ENCODE measurements at places on chromosomes 3 and 15.
A peak's percentile ranks its signal among the peaks of the same experiment; 100 is the strongest.

DNA sequence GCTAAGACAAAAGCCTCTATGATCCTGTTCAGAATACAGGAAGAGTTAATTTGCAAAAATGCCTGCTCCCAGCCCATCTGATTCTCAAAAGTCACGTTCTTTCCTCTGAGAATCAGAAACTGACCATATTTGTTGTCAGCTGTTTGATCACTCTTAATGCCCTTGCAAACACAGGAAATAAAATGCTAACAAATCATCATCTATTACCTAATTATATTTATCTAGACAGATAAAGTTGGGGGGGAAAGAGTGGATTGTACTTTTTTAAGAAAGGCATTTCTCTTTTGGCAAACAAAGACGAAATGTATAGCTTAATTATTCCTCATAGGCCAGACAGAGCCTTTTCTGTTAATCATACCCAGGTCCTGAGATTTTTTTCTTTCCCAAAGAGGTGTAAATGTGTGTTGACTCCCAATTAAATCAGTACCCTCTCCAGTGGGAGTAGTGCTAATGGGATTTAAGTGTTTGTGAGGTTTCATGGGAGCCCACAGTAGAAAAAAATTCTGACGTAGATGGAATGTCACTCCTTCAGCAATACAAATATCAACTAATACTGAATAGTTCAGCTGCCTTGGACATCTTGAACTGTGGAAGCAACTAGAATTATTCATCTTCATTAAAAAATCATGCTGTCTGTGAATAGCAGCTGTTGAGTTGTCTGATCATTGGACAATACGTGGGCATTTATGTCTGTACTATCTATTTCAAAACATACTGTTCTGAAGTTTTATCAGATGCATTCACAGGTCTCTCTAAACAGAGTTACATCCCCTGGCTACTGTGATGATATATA lies 22.5 kb upstream of the BNIP2 start:
- no peak for DNase-seq

DNA sequence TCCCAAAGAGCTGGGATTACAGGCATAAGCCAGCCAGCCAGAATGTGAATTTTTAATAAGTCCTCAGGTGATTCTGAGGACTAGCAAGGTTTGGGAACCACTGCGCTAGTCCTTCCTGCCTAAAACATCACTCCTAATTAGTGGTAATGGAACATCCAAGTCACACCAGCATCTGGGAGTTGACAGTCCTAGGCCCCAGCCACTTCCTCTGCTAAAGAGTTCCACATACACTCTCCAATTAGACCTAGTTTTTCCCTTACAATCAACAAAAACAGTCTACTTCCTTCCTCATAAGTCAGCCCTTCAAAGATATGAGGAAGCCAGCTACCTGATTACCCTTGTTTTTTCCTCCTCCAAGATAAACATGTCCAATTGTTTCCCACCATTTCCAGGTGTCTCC lies 78.1 kb downstream of the OXNAD1 start:
- no peak for DNase-seq

- no peak for DNase-seq
Observed at GRCh38 chr15:70140025-70140542, 42.4 kb upstream of the TLE3 start.

DNA sequence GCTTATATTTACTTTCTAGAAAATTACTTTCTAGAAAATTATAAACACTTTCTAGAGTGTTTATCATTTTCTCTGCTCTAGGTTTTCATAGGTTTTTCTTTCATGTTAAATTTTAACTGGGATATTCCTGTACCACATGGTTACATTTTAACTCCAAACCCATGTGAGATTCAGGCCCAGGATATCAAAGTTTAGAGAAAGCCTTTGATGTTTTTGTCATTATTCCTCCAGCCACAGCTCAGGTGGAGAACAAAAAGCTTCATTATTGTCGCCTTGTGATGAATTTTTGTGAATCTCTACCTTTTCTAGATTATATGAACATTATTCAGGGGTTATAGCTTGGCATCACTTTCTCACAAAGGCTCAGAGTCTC lies 816.0 kb downstream of the SQOR start:
- DNase-seq = no peak

- DNase-seq = no peak
Observed at GRCh38 chr3:124217542-124217941, 225.6 kb upstream of the ROPN1 start.

GRCh38 chr15:89912674-89913396 lies at the start of gene ARPIN:
TSS of gene ARPIN (minus strand) at chr15:89912952. CDS start at chr15:89912835, 117 bp downstream.
- no peak for DNase-seq

DNA sequence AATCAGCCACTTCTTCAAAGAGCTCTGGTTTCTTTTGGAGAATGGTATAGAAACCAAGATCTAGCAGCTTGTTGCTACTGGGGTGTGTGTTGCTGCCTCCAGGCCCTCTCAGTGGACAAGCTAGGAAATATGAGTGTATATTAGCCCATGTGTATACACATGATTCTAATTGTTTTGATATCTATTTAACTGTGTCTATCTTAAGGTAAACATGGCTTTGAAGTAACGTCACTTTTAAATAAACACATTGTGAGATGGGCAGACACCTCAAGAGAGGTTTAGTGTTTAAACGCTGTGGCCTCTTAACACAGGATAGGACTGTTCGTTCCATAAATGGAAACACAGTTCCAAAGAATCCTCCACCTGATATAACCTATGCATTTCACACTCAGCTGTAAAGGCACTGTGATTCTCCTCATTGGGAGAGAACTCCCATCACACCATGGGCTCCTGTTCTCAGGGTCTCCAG lies 87.0 kb downstream of the GMPS start:
- DNase-seq = no peak

- no peak for DNase-seq
Observed at GRCh38 chr3:129448186-129448895, 8.3 kb downstream of the IFT122 start.

DNA sequence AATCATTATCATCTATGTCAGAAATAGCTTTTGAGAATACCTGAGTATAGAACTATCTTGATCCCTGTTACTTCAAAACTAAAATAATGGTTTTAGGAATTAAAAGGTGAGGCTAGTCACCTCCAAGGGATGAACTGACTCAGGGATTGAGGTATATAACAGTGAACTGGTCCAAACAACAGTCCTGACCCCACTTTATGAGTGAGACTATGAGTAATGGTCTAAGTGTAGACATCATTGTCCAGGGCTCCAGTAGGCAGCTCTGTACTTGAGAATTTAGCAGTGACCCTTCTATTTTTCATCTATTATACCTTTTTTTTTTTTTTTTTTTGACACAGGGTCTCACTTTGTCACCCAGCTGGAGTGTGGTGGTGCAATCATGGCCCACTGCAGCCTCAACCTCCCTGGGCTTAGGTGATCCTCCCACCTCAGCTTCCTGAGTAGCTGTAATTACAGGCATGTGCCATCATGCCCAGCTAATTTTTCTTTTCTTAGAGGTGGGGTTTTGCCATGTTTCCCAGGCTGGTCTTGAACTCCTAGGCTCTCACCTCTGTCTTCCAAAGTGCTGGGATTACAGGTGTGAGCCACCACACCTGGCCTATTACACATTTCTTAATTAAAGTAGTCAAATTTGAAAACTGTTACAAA lies 36.3 kb downstream of the MLH1 start:
- no peak for DNase-seq

DNA sequence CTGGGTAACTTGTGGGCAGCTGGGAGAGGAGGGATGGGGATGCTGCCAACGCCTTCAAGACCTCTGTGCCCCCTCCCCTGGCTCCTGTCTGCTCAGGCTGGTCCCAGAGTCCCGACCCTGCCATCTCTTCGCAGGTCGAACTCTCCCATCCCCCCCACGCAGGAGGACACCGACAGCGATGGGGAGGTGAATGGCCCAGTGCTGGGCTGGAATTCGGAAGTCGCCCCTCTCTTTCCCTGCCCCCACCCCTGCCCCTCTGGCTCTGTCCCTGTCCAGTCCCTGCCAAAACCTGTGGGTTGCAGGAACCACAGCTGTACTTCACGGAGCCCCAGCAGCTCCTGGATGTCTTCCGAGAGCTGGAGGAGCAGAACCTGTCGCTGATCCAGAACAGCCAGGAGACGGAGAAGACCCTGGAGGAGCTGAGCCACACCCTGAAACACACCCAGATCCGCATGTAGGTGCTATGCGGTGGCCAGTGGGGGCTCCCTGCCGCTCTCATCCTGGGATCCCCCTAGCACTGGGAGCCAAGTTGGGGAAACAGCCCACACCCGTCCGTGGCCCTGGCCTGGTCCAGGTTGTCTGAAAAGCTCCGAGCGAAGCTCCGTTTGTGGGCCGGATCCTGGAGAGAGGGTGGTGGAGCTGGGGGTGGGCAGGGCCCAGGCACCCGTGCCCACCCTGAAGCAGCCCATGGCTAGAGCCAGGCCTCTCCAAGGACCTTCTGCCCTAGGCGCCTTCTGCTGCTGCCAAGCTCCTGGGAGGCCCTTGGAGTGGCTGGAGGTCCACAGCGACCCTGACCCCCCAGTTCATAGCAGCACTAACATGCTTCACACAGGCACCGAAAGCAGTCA lies 28.7 kb downstream of the CFAP100 start:
- DNase-seq = no peak

DNA sequence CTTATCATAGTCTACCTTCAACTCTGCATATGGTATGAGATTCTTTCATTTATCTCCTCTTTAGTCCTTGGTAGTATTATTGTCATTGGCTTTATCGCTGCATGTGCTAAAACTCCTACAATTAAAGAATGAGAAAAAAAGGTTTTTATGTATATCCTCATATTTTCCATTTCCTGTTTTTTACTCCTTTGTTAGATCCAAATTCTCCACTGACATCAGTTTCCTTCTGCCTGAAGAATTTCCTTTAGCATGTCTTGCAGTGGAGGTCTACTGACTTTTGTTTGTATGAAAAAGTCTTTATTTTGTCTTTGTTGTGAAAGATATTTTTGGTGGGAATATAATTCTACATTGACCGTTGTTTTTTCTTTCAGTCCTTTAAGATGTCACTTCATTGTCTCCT lies 81.0 kb upstream of the TNIK start:
- DNase-seq = no peak

DNA sequence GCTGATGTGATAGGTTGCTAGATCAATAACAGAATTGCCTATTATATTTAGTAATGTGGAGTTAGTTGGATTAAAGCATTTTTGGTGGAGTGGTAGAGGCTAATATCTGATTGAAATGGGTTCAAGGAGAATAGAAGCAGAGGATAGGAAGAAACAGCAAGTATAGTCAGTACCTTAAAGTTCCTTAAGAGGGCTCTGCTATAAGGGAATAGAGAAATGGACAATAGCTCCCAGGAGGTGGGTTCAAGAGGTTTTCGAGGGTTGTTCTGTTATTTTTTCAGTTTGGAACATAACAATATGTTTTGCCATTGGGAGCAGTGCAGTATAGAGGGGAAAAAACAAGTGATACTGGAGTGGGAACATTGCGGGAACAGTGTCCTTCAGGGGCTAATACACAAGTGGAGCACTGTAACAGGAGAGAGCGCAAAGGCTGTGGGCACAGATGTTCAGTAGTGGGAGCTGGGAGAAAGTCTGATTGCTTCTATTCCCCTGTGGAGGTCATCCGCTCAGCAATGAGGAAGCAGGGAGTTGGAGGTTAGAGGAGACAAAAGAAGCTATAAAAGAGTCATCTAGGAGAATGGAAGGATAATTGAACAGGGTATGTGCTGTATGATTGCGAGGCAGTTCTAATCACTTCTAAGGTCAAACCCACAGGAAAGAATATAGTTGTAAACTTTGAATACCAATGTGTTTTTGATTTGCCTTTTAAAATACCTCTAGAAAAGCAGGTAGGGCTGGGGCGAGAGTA lies 3.3 kb downstream of the MRPS11 start:
- no peak for DNase-seq

DNA sequence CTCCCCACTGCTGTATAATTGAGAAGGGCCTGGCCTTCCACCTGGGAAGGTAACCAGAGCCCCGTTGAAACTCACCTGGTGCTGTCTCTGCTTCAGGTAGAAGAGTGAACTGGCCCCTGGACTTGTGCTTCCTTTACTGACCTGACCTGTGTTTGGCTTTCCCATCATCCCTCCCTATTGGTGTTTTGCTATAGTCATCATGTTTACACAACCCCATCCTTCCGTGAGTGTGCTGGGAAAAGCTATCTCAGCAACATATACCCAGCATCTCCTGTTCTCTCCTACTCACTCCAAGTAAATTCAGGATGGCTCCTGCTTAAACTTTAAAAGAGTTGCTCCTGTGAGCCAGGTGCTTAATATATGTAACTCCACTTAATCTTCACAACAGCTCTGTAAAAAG lies 77.2 kb upstream of the TSC22D2 start:
- no peak for DNase-seq

DNA sequence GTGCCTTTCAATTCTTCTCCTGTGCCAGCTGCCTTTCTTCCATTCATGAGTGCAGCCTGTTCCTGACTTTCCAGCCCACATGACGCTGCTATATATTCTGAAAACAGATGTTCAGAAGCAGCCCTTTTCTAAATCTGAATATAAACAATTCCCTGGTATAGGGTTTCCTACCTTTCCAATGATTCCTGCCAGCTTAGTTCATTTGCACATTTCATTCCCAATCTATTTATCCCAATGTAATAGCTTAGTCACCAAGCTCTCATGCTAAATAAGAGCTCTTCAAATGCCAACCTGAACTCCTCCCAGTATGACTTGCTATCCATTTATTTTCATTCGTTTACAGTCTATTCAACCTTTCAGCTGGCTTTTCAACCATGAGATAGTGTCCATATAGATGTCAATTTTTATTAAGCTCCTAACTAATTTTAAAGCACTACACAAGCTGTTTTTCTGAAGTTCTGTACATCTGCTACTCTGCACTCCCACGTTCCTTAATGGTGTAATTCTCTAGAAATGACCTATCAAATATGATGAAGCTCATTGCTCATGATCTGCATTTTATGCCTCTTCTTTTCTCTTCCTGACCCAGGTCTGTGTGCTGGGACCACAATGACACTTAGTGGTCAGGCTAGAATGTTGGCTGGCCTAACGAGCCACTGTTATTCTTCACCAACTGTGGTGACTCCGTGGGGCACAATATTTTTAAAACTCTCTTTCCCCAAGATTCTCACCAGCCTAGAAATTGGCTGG lies 605.0 kb upstream of the TBL1XR1 start:
- no peak for DNase-seq

GRCh38 chr15:90839187-90840071 lies 29.0 kb upstream of the FURIN start:
- no peak for DNase-seq

GRCh38 chr3:195076981-195077610 lies 193.9 kb downstream of the XXYLT1 start:
- DNase-seq = no peak

GRCh38 chr3:66038384-66038725 lies 363 bp downstream of the MAGI1 start:
- no peak for DNase-seq

GRCh38 chr3:9809615-9810432 lies at the start of gene TTLL3:
TSS of gene TTLL3 (plus strand) at chr3:9810262. CDS start at chr3:9810662, 400 bp downstream.
- peak; percentile 26 for DNase-seq

DNA sequence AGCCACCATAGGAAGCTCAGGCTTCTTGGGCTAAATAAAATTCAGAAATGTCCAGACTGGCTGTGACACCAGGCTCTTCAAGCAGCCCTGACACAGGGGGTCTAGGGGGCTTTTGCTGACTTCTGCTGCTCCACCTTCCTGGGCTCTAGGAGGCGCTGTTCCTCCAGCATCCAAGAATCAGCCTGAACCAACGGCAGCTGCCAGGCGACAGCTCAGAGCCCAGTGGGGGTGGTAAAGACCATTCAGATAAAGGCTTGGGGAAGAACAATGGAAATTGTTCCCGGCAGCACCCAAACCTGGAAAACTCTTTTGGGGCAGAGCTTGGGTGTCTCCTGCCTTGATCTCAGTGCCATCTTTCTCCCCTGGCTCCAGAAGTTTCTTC lies 21.6 kb upstream of the PSTPIP1 start:
- peak; percentile 60 for DNase-seq

Measured in activated T-cell treated with anti-CD3 and anti-CD28 coated beads for 1 hour (primary cell).